ENCODE measurements at places on chromosomes 13 and 19. TPM values are rescaled to one million over a fixed set of nuclear protein-coding genes. Genes with fewer than 3 reads are reported as not detected.
A peak's percentile ranks its signal among the peaks of the same experiment; 100 is the strongest.

DIRAS1 gene
- total RNA-seq, result 381 TPM

ONECUT3 gene
- total RNA-seq, result not detected

TEX29 gene
- total RNA-seq, result 0.37 TPM

KCTD15 gene
- 7.5 TPM for total RNA-seq

TNPO2 gene
- total RNA-seq, result 45.2 TPM

PALM3 gene
- total RNA-seq, result 0.38 TPM

DNA sequence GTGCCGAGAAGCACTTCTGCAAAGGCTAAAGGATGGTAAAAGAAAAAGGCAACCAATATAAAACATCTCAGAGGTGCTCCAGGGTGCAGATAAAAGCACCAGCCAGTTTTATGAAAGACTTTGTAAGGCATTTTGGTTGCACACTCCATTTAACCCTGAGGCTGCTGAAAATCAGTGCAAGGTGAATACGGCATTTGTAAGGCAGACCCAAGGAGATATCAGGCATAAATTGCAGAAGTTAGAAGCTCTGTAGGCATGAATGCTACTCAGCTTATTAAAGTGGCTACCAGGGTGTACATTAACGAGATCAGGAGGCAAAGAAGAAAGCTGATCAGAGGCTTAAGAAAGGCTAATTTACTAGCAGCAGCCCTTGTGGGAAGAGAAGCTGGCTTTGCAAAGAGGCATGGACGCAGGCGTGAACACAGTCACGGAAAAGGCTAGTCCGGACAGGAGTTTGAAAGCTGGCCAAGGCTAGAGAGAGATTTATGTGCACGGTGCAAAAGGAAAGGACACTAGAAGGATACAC lies 99.6 kb downstream of the ZNF429 start:
- DNase-seq, result peak; percentile 47

DNA sequence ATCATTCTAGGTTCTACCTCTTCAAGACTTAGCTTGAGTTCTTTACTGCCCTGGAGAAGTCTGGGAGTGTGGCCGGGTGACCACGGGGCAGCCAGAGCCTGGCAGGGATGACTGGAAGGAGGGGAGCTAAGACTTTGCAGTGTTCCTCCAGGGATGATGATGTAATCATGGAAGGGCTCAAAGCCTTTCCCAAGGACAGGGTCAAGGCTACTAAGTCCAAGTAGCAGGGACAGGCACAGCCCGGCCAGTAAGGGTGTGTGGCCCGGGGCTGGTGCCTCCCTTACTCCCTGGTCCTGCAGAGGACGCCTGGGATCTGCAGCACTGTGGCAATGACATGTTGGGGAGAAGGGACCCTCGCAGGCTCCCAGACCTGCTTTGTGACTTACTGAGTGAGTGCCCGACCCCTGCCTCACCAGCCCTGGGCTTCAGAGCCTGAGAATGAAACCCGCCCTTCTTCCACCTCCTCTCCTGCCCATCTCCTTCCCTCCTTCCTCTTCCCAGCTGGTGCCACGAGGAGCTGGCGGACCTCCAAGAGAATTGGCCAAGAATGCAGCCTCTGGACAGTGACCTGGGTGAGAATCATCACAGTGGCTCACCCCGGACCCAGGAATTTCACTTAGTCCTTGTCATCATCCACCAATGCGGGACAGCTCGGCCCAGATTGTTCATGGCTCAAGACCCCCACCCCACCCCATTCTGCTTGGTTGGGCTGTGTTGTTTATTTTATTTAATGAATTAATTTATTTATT lies 15.6 kb upstream of the FBXO17 start:
- DNase-seq, result no peak

GRCh38 chr13:50450279-50450678 lies 393.2 kb downstream of the DLEU7 start:
- DNase-seq, result no peak

DNA sequence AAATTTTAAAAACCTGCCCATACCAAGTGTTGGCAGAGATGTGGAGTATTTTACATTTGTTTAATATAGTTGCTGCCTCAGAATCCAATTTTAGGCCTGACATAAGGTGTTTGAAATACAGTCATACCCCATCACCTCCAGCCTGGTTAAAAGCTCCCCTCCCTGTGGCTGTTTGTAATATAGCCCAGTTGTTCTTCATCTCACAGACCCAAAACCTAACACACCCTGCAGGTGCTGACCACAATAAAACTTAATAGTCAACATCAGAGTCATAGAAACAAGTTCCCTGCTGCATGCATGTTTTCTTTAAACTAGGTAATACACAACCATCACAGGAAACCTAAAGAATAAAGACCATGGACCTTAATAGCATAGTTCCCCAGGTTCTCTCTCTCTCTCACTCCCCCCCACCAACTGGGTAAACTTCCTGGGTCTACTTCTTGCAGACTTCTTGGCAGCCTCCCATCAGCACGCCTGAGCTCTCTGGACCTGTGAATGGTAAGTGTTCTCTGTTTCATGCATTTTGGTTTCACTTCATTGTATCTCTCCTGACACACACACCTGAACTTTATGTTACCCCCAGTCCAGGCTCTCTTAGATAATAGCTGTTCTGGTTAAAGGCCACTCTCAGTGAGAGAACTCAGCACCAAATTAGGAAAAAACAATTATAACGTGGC lies 1369.9 kb downstream of the EFNB2 start:
- DNase-seq, result no peak

DNA sequence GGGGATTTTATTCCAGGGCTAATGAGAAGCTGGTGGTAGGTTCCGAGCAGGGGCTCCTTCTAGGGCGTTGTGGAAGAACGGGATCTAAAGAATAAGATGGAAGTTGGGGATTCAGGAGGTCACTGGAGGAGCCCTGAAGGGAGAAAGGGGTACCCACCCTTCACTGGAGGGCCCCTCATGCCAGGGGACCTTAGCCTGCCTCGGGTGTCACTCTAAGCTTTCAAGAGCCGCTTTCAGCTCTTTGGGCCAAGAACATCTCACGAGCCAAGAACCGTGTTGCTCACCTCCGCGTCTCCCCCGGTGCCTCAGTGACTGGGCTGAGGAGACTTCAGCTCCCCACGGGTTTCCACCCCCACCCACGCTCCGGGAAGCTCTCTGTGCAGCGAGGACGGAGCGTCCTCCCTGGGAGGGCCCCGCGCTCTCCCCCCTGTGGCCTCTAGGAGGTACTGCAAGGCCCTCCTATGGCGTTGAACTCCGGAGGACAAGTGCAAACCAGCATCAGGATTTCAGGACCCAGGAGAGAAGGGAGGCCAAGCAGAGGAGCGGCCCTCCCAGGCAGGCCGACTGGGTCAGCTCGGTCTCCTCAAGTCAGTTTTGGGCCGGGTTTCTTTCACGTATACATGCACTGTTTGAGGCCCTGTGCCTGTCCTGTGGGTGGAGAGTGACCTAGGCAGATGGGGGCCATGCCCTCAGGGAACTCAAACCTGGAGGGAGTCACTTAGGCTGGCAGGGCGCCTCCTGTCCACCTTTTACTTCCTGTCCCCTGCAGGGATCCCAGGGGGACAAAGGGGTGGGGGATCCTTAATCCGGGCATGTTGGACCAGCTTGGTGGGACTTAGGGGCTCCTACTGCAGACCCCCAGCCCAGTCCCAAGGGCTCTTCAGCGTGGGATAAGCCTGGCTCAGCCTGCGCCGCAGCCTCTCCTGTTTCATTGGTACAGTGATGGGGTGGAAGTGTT lies 5.1 kb upstream of the KRTDAP start:
- DNase-seq, result peak; percentile 65

GRCh38 chr13:27928353-27928804 lies 8.6 kb downstream of the PDX1 start:
- DNase-seq, result no peak

- DNase-seq, result no peak
These were observed 10.8 kb downstream of the CUL4A start for GRCh38 chr13:113220141-113220598.

DNA sequence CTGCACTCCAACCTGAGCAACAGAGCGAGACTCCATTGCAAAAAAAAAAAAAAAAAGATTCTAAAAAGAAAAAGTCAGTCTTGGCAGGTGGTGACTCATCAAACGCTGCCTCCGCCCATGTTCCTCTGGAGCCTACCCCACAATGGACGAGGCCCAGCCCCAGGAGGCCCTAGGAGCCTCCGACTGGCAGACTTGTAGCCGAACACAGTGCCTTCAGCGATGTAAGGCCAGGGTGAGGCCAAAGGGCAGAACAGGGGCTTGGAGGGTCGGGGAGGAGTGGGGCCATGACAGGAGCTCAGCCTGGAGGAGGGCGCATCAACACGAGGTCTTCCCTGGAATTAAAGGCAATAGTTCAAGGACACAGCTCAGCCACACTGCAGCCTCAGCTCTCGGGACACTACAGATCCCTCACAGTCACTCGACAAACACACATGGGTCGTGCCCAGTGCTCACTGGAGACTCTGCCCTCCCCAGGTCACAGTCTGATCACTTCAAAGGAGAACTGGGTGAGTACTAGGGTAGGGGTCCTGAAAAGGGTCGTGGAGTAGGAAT lies 5.1 kb downstream of the USE1 start:
- DNase-seq, result no peak
